ENCODE measurements at places on chromosomes 11 and 22. TPM values are rescaled to one million over a fixed set of nuclear protein-coding genes. Genes with fewer than 3 reads are reported as not detected.

CATSPER1 gene
- not detected for total RNA-seq

MS4A6A gene
- total RNA-seq, result not detected

NXPE4 gene
- total RNA-seq, result not detected

OR52H1 gene
- total RNA-seq, result not detected

USH1C gene
- not detected for total RNA-seq

- H3K27ac ChIP-seq, result no peak overlapping the region
- H3K27me3 ChIP-seq, result peaks cover 15% of the 10 kb centered on the region
- H3K4me3 ChIP-seq, result no peak overlapping the region
- peak; percentile 25 for DNase-seq
- no peaks in the 10 kb centered on the region for H3K4me1 ChIP-seq
Measured at GRCh38 chr11:131064373-131064991, 148.2 kb upstream of the SNX19 start.

- no peaks in the 10 kb centered on the region for H3K4me1 ChIP-seq
- no peaks in the 10 kb centered on the region for H3K27me3 ChIP-seq
- H3K36me3 ChIP-seq, result no peaks in the 10 kb centered on the region
- H3K4me3 ChIP-seq, result no peak overlapping the region
- no peak overlapping the region for H3K27ac ChIP-seq
Measured at GRCh38 chr11:11349870-11350337, 3.1 kb downstream of the CSNK2A3 start.

DNA sequence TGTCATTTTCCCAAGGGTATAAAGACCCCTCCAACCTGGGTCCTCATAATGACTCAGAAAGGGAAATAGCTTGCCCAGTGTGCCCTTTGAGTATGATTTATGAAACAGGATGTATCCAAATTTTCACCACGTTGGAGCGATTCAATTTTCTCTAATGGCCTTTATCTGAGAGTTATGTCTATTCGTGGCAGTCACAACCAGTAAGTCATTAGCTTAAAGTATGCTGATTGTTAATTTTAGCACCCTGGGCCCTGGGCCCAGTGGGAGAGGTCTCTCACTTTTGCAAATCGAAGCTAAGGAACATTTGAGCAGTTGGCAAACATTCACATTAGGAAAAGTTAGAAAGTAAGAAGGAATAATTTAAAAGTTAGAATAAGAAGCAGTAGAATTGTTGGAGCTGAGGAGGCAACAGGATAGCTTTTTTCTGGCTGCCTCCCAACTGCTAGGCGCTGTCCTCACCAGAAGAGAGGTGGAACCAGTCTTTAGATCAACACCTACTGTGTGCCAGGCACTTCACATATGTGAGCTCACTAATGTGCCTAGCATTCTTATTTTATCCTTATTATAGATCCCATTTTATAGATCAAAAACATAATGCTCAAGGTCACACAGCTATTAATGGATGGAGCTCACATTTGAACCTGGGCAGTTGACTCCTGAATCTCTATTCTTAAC, 24.5 kb downstream of the INSC start:
- no peaks in the 10 kb centered on the region for H3K4me1 ChIP-seq
- no peak for DNase-seq
- no peaks in the 10 kb centered on the region for H3K36me3 ChIP-seq
- no peaks in the 10 kb centered on the region for H3K27me3 ChIP-seq
- H3K27ac ChIP-seq, result no peak overlapping the region

GRCh38 chr11:62962391-62962790, 22.4 kb downstream of the SLC22A6 start:
- no peak for DNase-seq
- H3K27me3 ChIP-seq, result peaks cover 34% of the 10 kb centered on the region
- H3K4me3 ChIP-seq, result no peak overlapping the region
- no peak overlapping the region for H3K27ac ChIP-seq
- no peaks in the 10 kb centered on the region for H3K4me1 ChIP-seq

DNA sequence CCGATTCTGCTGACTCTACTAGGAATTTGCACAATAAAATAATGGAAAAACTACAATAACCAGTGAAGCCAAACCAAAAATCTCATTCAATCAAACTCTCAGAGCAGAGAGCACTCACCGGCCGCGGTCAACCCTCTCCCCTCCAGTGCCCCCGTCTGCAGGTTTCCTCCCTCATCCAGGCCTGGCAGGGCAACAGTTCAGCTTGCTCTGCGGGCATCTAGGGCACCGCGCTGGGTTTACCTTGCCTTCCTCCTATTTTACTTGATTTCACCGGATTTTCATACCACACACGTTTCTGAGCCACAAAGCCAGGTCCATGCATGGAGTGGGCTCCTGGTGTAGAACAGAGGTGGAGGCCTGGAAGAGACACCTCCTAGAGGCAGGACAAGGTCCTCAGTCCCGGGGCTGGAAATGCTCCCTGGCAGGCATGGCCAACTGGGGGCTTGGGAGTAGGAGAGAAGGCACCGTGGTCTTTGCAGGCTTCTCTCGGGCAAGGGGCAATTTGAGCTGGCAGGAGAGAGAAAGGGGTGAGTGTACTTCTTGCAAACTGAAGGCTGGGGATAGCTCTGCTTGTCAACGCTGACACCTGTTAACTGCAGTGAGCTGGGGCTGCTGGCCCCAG, 938.4 kb downstream of the BRD1 start:
- H3K36me3 ChIP-seq, result no peaks in the 10 kb centered on the region
- H3K27ac ChIP-seq, result no peak overlapping the region
- no peaks in the 10 kb centered on the region for H3K4me1 ChIP-seq
- DNase-seq, result no peak
- H3K27me3 ChIP-seq, result no peaks in the 10 kb centered on the region

DNA sequence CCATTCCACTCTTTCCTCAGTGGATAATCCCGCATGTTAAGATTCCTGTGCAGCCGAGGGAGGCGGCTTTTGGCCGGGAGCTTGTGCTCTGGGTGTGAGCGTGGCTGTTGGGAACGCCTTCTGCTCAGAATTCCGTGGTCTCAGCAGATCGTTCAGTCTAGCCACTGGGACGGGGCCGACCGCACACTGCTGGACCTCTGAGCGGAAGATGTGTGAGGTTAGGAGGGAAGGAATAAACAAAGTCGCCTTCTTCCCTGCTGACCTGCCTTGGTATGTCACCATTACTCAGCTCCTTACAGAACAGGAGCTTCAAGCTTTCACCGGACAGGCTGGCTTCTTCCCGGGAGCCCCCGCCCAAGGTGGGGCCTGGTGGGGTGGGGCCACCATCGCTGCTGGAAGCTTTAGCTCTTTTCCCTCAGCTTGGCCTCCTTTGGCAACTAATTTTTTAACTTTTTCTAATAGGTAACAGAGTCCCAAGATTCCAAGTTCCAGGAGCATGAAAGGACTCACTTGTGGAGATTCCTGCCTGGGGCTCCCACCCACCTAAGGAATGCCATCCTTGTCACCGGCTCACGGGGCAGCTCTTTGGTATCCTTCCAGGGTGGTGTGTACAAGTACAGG, 22.5 kb upstream of the SEPTIN5 start:
- no peak overlapping the region for H3K4me3 ChIP-seq
- H3K27ac ChIP-seq, result no peak overlapping the region
- H3K27me3 ChIP-seq, result peaks cover 6% of the 10 kb centered on the region
- H3K36me3 ChIP-seq, result no peaks in the 10 kb centered on the region

DNA sequence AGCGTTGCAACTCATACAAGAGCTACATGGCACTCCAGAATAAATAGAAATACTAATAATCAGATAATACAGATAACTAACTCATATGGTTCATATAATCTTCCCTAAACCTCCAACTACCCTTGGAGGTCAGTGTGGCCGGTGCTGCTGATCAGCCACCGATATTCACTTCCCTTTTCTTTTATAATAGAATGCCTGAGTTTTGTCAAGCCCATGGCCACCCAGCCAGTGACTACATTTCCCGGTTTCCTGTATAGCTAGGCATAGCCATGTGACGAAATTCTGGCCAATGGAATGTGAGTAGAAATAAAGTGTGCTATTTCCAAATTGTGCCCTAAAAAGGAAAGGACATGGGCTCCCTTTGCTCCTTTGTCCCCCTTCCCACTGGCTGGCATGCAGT, 5.9 kb upstream of the CAT start:
- H3K36me3 ChIP-seq, result no peaks in the 10 kb centered on the region
- no peaks in the 10 kb centered on the region for H3K4me1 ChIP-seq
- DNase-seq, result no peak
- H3K27ac ChIP-seq, result no peak overlapping the region

DNA sequence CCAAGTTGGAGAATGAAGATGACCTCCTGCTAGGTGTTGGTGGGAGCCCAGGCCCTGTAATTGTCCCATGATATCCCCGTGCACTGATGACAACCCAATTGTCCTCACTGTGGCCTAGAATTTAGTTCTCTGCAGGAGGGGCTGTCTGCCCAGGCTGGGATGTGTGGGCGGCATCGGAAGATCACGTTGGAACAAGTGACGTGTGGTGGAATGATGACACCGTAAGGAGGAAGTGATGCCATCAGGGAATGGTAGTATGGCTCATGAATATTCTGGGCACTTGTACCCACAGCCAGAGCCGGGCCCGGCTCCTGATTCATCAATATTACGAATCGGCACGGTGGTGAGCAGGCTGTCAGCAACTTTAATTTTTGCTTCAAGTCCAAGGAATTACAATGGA, 111.6 kb downstream of the MIAT start:
- H3K4me3 ChIP-seq, result no peak overlapping the region
- no peaks in the 10 kb centered on the region for H3K4me1 ChIP-seq
- no peak for DNase-seq
- peaks cover 14% of the 10 kb centered on the region for H3K36me3 ChIP-seq
- H3K27ac ChIP-seq, result no peak overlapping the region
- no peaks in the 10 kb centered on the region for H3K27me3 ChIP-seq

GRCh38 chr22:48240148-48240934, 1477.9 kb downstream of the TBC1D22A start:
- no peak overlapping the region for H3K4me3 ChIP-seq
- H3K27me3 ChIP-seq, result peaks cover 2% of the 10 kb centered on the region
- no peaks in the 10 kb centered on the region for H3K36me3 ChIP-seq

DNA sequence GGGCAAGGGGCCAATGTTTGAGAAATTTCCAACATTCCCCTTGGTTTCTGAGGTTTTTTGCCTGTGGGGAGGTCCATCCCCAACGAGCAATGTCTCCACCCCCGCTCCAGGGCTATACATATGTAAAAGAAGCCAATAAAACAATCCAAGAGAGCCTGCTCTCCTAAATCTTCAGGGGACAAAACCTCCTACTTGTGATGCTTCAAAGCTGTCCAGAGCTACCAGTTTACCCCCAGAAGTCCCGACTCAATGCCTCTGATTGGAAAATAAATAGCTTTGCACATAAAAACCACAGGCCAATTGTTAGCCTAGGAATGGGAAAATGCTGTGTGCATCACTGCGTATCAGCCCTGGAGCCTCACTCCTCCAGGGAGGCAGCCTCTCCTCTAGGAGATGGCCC, 66.0 kb upstream of the PAX6 start:
- H3K4me3 ChIP-seq, result no peak overlapping the region
- H3K4me1 ChIP-seq, result no peaks in the 10 kb centered on the region

DNA sequence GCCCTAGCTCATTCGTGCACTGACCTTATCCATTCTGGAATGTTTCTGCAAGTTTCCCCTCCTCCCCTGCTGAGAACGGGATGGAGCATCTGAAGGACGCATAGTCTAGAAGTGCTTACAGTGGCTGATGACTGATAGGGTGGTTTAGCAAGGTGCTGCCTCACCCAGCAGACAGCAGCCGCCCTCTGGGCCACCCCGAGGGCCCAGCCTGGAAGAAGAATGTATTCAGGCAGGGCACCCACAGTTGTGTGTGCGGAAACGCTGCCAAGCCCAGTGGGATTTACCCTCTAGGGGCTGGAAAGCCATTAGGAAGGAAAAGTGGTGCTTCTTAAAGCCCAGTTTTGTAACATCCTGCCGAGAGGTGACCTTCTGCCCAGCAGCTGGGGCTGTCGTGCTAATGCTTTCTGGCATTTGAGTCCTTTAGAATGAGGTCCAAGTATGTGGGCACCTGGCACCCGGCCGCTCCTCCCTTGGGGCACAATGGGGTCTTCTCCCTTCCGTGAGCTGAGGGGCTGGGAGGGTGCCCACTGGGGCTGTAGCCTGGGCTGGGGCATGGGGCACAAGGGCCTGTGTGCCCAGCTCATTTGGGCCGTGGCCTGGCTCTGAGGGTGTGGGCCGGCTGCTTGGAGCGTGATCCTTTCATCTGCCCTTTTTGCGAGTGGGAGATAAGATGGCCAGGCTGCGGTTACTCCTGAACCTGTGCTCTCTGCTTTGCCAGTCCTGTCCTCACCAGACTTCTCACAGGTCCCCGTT, 14.4 kb downstream of the FBLN1 start:
- no peak for DNase-seq
- H3K4me3 ChIP-seq, result no peak overlapping the region
- no peaks in the 10 kb centered on the region for H3K4me1 ChIP-seq
- H3K27me3 ChIP-seq, result no peaks in the 10 kb centered on the region
- no peaks in the 10 kb centered on the region for H3K36me3 ChIP-seq
- no peak overlapping the region for H3K27ac ChIP-seq

- no peak overlapping the region for H3K27ac ChIP-seq
- no peaks in the 10 kb centered on the region for H3K27me3 ChIP-seq
- peaks cover 7% of the 10 kb centered on the region for H3K4me1 ChIP-seq
- DNase-seq, result no peak
- no peaks in the 10 kb centered on the region for H3K36me3 ChIP-seq
- H3K4me3 ChIP-seq, result no peak overlapping the region
Measured at GRCh38 chr11:113895367-113896155, 9.0 kb upstream of the HTR3B start.

- no peak overlapping the region for H3K27ac ChIP-seq
- H3K4me1 ChIP-seq, result peaks cover 65% of the 10 kb centered on the region
- no peaks in the 10 kb centered on the region for H3K27me3 ChIP-seq
- H3K4me3 ChIP-seq, result no peak overlapping the region
- peaks cover 1% of the 10 kb centered on the region for H3K36me3 ChIP-seq
- no peak for DNase-seq
Measured at GRCh38 chr11:121478226-121478894, 25.6 kb upstream of the SORL1-AS1 start.

DNA sequence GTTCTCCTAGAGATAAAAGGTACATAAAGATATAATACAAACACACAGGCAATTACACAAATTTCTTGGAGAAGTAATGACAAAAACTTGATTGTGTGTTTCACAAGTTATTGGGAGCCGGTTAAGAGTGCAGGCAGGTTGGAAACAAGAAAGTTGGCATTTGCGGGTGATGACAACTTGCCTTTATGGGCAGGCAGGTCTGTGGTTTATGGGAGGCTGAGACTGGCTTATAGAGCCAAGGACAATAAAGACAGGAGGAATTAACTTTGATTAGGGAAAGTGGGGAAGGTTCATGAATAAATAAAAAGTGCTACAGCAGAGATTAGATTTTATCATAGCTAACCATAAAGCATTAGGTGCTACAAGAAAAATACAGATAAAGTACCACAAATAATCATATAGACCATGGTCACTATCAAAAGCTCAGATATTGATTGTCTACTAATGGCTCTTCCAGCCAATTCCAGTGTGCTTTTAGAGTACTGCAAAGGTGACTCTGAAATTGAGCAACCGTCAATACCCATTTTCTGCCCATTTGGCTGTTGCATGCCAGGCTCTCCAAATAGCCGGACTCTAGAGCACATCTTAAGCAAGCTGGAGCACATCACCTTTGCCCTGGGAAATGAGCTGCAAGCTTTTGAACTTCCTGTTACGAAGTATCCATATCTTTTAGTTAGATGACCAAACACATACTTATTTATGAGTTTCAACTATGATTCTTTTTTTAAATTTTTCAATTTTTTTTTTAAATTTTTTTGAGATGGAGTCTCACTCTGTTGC, 33.9 kb upstream of the GAB2 start:
- no peak overlapping the region for H3K4me3 ChIP-seq
- peaks cover 9% of the 10 kb centered on the region for H3K4me1 ChIP-seq
- H3K27me3 ChIP-seq, result no peaks in the 10 kb centered on the region
- no peak for DNase-seq
- peaks cover 2% of the 10 kb centered on the region for H3K36me3 ChIP-seq

GRCh38 chr22:47033648-47034000, 271.2 kb downstream of the TBC1D22A start:
- no peaks in the 10 kb centered on the region for H3K36me3 ChIP-seq
- no peaks in the 10 kb centered on the region for H3K4me1 ChIP-seq
- no peaks in the 10 kb centered on the region for H3K27me3 ChIP-seq
- H3K27ac ChIP-seq, result no peak overlapping the region

GRCh38 chr11:119338318-119338890, 2.3 kb downstream of the C1QTNF5 start:
- DNase-seq, result peak; percentile 73
- H3K4me3 ChIP-seq, result peak overlapping the region; percentile 50
- H3K27me3 ChIP-seq, result peaks cover 31% of the 10 kb centered on the region

All from activated T-cell treated with anti-CD3 and anti-CD28 coated beads, Interleukin-2, amount 50 U/mL, for 72 hours (primary cell).